ENCODE measurements at places on chromosomes 7 and 10. TPM values are rescaled to one million over a fixed set of nuclear protein-coding genes. Genes with fewer than 3 reads are reported as not detected.

DNA sequence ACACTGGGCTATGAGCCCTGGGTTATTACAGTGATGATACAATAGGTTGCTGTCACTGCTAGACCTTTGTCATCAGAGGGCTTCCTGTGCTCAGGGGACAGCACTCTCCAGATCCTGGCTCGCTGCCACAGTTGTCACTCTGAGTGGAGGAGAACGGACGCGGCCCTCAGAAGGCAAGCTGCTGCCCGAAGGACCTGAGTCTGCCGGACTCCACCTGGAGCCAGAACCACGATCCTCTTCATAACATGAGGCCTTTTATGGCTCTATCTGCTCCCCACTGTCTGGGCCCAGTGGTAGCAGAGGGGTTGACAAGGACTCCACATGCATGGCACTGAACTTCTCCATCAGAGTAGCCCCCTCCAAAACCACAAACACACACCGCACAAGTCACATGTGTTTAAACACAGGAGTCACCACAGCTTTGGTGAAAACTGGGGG is 94.7 kb upstream of the EFCAB10 start:
- H3K36me3 ChIP-seq = peaks cover 16% of the 10 kb centered on the region
- peak; percentile 84 for DNase-seq
- H3K27me3 ChIP-seq = no peaks in the 10 kb centered on the region
- H3K4me1 ChIP-seq = peaks cover 73% of the 10 kb centered on the region
- H3K4me3 ChIP-seq = peak overlapping the region; percentile 46
- H3K27ac ChIP-seq = peak overlapping the region; percentile 71

Gene CABCOCO1
- total RNA-seq = not detected

- no peaks in the 10 kb centered on the region for H3K36me3 ChIP-seq
- H3K4me1 ChIP-seq = no peaks in the 10 kb centered on the region
- no peak for DNase-seq
- no peak overlapping the region for H3K4me3 ChIP-seq
Observed at GRCh38 chr7:137354396-137354795, 10.9 kb upstream of the PTN start.

DNA sequence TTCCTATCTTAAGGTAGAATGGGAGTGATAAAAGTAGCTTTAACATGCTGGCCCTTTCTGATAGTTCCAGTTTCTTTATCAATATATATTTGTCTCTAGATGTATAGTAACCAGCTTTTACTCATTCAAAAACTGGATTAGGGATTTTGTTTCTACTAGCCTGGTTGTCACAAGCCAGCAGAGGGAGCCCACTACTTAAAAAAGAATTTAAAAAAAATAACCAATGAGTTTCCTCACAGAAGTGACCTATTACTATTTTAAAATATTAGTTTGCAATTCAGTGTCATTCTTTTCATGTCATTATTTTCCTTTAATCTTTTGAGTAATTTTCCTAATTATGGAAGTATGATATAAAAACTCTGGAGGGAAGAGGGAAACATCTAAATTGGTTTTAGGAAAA is 142.1 kb downstream of the PHTF2 start:
- H3K27ac ChIP-seq = no peak overlapping the region
- H3K4me1 ChIP-seq = peaks cover 13% of the 10 kb centered on the region
- DNase-seq = peak; percentile 21
- no peaks in the 10 kb centered on the region for H3K27me3 ChIP-seq

DNA sequence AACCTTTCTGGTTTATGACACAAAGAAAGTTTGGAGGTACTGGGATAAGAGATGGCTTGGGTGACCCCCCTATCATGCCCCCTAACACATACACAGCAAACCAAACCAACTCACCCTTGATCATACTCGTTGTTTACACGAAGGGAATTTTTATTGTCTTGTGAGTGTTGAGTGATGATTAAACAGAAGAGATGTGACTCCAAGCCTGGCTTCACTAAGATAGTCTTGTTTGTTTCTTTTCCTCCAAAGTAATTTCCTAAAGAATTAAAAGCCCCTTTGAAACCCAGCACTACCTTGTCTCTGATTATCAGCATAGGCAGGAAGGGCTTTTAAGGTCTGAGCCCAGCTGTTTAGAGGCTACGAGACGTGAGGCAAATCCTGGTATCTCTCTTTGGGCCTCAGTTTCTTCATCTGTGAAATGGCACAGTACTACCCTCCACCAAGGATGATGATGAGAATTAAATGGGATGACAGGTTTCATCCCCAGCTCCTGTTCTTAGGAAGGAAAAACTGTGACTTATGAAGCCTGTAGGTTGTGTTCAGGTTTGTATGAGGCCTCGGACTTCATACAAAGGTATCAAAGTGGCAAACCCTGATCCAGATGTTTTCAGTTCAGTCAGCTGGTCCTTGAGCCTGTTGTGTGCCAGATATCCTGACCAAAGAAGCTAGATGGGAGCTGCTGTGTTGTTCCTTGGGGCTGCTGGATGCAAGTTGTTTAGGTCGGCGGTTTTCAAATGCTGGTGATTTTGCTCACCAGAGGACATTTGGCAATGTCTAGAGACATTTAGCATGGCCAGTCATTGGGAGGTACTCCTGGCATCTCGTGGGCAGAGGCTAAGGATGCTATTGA is 51.8 kb downstream of the TCF7L2 start:
- DNase-seq = no peak
- no peaks in the 10 kb centered on the region for H3K36me3 ChIP-seq
- H3K27me3 ChIP-seq = peaks cover 54% of the 10 kb centered on the region
- H3K27ac ChIP-seq = no peak overlapping the region

GRCh38 chr10:52558090-52558489 is 214.5 kb downstream of the MBL2 start:
- no peaks in the 10 kb centered on the region for H3K4me1 ChIP-seq
- H3K4me3 ChIP-seq = no peak overlapping the region
- H3K36me3 ChIP-seq = no peaks in the 10 kb centered on the region
- no peak overlapping the region for H3K27ac ChIP-seq
- no peaks in the 10 kb centered on the region for H3K27me3 ChIP-seq
- no peak for DNase-seq

- H3K27ac ChIP-seq = no peak overlapping the region
- DNase-seq = no peak
- H3K4me3 ChIP-seq = no peak overlapping the region
- H3K36me3 ChIP-seq = no peaks in the 10 kb centered on the region
Observed at GRCh38 chr7:66518151-66518691, 110.5 kb upstream of the KCTD7 start.

- peaks cover 7% of the 10 kb centered on the region for H3K36me3 ChIP-seq
- H3K4me1 ChIP-seq = no peaks in the 10 kb centered on the region
- H3K4me3 ChIP-seq = no peak overlapping the region
- DNase-seq = peak; percentile 15
- H3K27me3 ChIP-seq = peaks cover 34% of the 10 kb centered on the region
Observed at GRCh38 chr7:54546081-54546985, 4.2 kb downstream of the VSTM2A start.

Gene C10orf62
- total RNA-seq = not detected

DNA sequence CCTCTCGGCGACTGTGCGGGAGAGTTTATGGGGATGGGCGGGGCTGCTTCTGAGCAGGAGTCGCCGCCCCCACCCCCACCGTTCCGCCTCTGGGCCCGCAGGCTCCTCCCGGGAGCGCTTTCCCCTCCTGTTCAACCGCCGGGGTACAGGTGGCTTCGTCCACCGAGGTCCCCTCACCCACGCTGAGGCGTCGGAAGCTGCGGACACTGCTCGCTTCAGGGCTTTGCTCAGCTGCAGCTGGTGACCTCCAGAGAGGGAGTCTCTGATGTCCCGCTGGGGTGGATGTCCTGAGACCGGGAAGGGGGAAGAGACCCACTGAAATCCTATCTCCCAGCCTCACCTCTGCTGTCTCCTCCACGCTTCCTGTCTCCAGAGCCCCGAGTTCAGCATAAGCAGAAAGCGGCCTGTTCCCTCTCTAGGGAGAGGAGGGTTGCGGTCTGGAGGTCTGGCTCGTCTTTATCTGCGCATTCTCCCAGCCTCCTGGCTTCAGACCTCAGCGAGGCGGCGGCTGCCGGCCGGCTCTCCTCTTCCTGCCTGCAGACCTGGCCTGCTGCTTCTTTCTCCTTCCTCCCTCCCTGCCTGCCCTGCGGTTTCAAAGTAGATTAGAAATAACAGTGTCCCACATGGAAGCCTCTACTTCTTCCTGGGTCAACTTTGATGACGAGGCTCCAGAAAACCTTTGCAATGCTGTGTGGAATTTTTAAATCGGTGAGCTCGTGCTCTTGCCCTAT is 1.8 kb downstream of the CYP2E1 start:
- peaks cover 44% of the 10 kb centered on the region for H3K27me3 ChIP-seq
- H3K36me3 ChIP-seq = no peaks in the 10 kb centered on the region
- peaks cover 21% of the 10 kb centered on the region for H3K4me1 ChIP-seq
- peak overlapping the region; percentile 40 for H3K4me3 ChIP-seq
- H3K27ac ChIP-seq = no peak overlapping the region

Gene OR2A42
- total RNA-seq = not detected

Gene TMEM213
- total RNA-seq = not detected

GRCh38 chr10:121096617-121097431 is 245.7 kb downstream of the WDR11 start:
- no peak overlapping the region for H3K27ac ChIP-seq
- no peaks in the 10 kb centered on the region for H3K36me3 ChIP-seq
- no peak for DNase-seq
- H3K4me3 ChIP-seq = no peak overlapping the region
